CD14-positive monocyte (primary cell): ENCODE measurements at places on chromosomes 4 and X. TPM values are rescaled to one million over a fixed set of nuclear protein-coding genes. Genes with fewer than 3 reads are reported as not detected.

DNA sequence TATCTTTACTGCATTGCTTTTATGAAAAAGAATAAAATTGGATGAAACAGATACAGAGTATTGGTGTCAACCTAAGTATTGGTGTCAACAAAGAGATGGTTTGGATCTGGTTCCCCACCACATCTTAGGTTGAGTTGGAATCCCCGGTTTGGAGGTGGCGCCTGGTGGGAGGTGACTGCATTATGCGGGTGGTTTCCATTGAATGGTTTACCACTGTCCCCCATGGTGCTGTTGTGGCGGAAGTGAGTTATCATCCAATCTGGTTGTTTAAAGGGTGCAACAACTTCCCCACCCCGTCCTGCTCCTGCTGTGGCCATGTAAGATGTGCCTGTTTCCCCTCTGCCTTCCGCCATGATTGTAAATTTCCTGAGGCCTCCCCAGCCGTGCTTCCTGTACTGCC lies 52.8 kb upstream of the CD99 start:
- H3K4me1 ChIP-seq, result peaks cover 1% of the 10 kb centered on the region
- H3K27me3 ChIP-seq, result no peaks in the 10 kb centered on the region
- H3K36me3 ChIP-seq, result peaks cover 10% of the 10 kb centered on the region

- no peak for DNase-seq
- no peak overlapping the region for H3K4me3 ChIP-seq
- H3K4me1 ChIP-seq, result no peaks in the 10 kb centered on the region
- H3K27ac ChIP-seq, result no peak overlapping the region
- no peaks in the 10 kb centered on the region for H3K36me3 ChIP-seq
- H3K27me3 ChIP-seq, result no peaks in the 10 kb centered on the region
These were observed 12.5 kb upstream of the ASIC5 start for GRCh38 chr4:155878611-155879010.

DNA sequence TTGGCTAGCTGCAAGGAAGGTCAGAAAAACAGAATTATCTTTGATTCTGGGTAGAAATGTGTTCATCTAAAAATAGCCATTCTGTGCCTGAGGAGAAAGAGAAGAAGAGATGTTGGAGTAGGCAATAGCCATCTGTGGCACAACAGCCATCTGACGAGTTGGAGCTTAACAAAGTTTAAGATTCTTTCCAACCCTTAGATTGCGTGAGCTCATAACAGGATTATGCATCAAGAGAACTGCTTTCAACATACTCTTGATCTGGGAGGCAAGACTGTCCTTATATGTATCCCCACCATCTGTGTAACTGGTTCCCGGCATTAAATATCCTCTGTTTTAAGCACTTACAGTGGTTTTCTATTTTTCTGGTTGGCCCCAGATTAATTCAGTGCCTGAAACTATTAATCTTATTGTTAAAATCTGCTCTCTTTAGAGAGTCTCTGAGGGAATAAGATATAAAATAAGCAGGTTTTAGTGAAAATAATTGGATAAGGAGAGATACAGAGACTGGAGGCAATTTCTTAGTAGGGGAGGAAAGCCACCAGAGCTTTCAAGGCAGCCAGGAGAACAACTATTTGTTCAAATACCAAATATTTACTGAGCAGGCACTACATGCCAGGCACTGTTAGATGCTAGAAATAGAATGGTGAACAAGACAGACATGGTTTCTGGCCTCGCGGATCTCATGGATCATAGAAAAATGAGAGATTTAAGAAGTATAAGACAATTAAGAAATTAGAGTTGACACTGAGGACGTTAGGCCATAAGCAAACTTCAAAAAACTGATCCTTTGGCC lies 398.0 kb downstream of the SMARCA1 start:
- no peaks in the 10 kb centered on the region for H3K36me3 ChIP-seq
- no peak overlapping the region for H3K27ac ChIP-seq
- no peak for DNase-seq
- no peaks in the 10 kb centered on the region for H3K4me1 ChIP-seq
- no peaks in the 10 kb centered on the region for H3K27me3 ChIP-seq
- H3K4me3 ChIP-seq, result no peak overlapping the region

ENPEP gene
- polyA plus RNA-seq, result not detected

GRCh38 chrX:24216037-24216436 lies 66.5 kb downstream of the ZFX start:
- H3K4me3 ChIP-seq, result no peak overlapping the region
- H3K36me3 ChIP-seq, result peaks cover 12% of the 10 kb centered on the region
- no peaks in the 10 kb centered on the region for H3K4me1 ChIP-seq
- H3K27ac ChIP-seq, result no peak overlapping the region
- no peak for DNase-seq

DNA sequence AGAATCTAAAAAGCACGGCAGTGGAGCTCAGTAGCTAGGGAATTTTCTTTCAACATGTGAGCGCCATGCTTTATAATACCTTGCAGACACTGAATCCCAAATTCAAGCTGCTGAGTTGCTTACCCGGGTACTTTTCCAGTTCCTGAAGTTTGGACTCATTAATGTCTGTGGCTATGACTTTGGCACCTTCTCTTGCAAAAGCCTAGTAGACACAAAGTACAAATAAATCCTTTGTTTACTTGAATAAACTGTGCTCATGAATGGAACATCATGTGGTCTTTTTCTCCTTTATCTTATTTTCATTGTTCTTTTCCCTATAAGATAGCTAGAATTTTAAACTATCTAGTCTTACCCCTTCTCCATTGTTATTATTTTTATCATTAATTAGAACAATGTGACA lies 4.6 kb downstream of the BDH2 start:
- DNase-seq, result no peak
- H3K27me3 ChIP-seq, result no peaks in the 10 kb centered on the region
- H3K27ac ChIP-seq, result no peak overlapping the region
- peaks cover 8% of the 10 kb centered on the region for H3K4me1 ChIP-seq
- peaks cover 5% of the 10 kb centered on the region for H3K36me3 ChIP-seq

LGI2 gene
- not detected in 2 replicates for polyA plus RNA-seq

DNA sequence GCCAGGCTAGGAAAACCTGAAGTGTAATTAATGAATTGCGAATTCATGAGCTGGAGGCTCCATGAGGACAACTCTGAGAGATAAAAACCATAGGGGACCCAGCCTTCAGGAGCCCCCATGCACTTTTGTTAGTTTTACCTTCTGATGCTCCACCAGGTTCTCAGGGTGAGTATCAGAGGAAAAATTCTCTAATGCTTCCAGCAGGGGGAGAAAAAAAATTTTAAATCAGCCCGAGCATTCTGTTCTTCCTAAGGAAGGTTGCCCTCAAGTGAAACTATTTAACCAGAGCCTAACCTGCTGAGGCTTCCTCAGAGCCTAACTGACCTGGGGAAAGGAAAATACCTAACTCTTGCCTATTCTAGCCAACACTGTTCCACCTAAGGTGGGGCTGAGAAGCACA lies 552.6 kb downstream of the PPARGC1A start:
- no peak overlapping the region for H3K4me3 ChIP-seq
- no peaks in the 10 kb centered on the region for H3K36me3 ChIP-seq
- DNase-seq, result no peak
- no peak overlapping the region for H3K27ac ChIP-seq

PCYT1B gene
- polyA plus RNA-seq, result not detected

- no peak overlapping the region for H3K4me3 ChIP-seq
- H3K27me3 ChIP-seq, result no peaks in the 10 kb centered on the region
- DNase-seq, result no peak
These were observed 104.1 kb downstream of the RASL11B start for GRCh38 chr4:52966172-52966571.

GRCh38 chrX:56125946-56126345 lies 106.2 kb upstream of the KLF8 start:
- no peaks in the 10 kb centered on the region for H3K27me3 ChIP-seq
- no peaks in the 10 kb centered on the region for H3K36me3 ChIP-seq
- no peak overlapping the region for H3K4me3 ChIP-seq
- no peak overlapping the region for H3K27ac ChIP-seq
- DNase-seq, result no peak

ART3 gene
- not detected for polyA plus RNA-seq

MAGED4 gene
- not detected in 2 replicates for polyA plus RNA-seq

GRCh38 chr4:48340276-48340964 lies 909 bp upstream of the SLAIN2 start:
- peak overlapping the region; percentile 87 for H3K4me3 ChIP-seq
- peaks cover 34% of the 10 kb centered on the region for H3K4me1 ChIP-seq
- no peak for DNase-seq
- H3K27me3 ChIP-seq, result no peaks in the 10 kb centered on the region
- no peaks in the 10 kb centered on the region for H3K36me3 ChIP-seq
- peak overlapping the region; percentile 89 for H3K27ac ChIP-seq

GRCh38 chrX:117645639-117646038 lies 471.0 kb downstream of the KLHL13 start:
- DNase-seq, result no peak
- H3K4me3 ChIP-seq, result no peak overlapping the region
- no peaks in the 10 kb centered on the region for H3K36me3 ChIP-seq
- no peak overlapping the region for H3K27ac ChIP-seq
- no peaks in the 10 kb centered on the region for H3K27me3 ChIP-seq

- no peak overlapping the region for H3K4me3 ChIP-seq
- no peaks in the 10 kb centered on the region for H3K27me3 ChIP-seq
- no peaks in the 10 kb centered on the region for H3K4me1 ChIP-seq
- no peak for DNase-seq
- no peaks in the 10 kb centered on the region for H3K36me3 ChIP-seq
These were observed 3.8 kb upstream of the FGG start for GRCh38 chr4:154616287-154616686.

GRCh38 chrX:130575831-130576389 lies 174.1 kb downstream of the RBMX2 start:
- H3K27ac ChIP-seq, result no peak overlapping the region
- DNase-seq, result no peak
- no peaks in the 10 kb centered on the region for H3K4me1 ChIP-seq
- H3K27me3 ChIP-seq, result no peaks in the 10 kb centered on the region

- H3K27me3 ChIP-seq, result no peaks in the 10 kb centered on the region
- no peaks in the 10 kb centered on the region for H3K36me3 ChIP-seq
- H3K4me3 ChIP-seq, result no peak overlapping the region
- H3K4me1 ChIP-seq, result no peaks in the 10 kb centered on the region
- DNase-seq, result no peak
These were observed 777.7 kb upstream of the ADGRL3 start for GRCh38 chr4:60422439-60422838.

GRCh38 chr4:5757536-5757935 lies 46.5 kb downstream of the EVC start:
- H3K27me3 ChIP-seq, result no peaks in the 10 kb centered on the region

NONO gene
- polyA plus RNA-seq, result 67.4 and 133 TPM in 2 replicates

DNA sequence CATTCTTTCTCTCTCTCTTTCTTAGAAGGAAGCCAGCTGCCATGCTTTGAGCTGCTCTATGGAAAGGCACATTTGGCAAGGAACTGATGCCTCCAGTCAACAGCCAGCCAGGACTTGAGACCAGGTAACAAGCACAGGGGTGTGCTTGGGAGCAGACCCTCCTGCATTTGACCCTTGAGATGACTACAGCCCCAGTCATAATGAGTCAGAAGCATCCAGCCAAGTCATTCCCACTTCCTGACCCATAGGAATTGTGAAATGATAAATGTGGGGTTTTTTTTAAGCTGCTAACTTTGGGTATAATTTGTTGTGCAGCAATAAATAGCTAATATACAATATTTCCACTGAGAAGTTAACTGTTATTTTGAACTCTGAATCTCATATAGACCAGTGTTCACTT lies 446.9 kb downstream of the GRXCR1 start:
- DNase-seq, result no peak
- no peaks in the 10 kb centered on the region for H3K27me3 ChIP-seq
- no peak overlapping the region for H3K4me3 ChIP-seq
- H3K27ac ChIP-seq, result no peak overlapping the region
- H3K4me1 ChIP-seq, result no peaks in the 10 kb centered on the region

CENPVL2 gene
- polyA plus RNA-seq, result not detected in 2 replicates

HSPA4L gene
- polyA plus RNA-seq, result 0.04 TPM

GRCh38 chr4:125303058-125303457 lies 11.7 kb upstream of the FAT4 start:
- DNase-seq, result no peak
- no peak overlapping the region for H3K27ac ChIP-seq
- no peaks in the 10 kb centered on the region for H3K4me1 ChIP-seq
